Stimulated activated effector memory CD8-positive, alpha-beta T cell treated with anti-CD3 and anti-CD28 coated beads, Interleukin-12 subunit alpha, Interleukin-12 subunit beta, amount 100 ng/mL, for 72 hours (primary cell): ENCODE measurements at places on chromosomes 1 and 21.

GRCh38 chr1:208093754-208094719, 150.1 kb downstream of the PLXNA2 start:
- DNase-seq: peak; percentile 37

GRCh38 chr1:38785285-38786039, 74.1 kb downstream of the RRAGC start:
- DNase-seq: no peak

- no peak for DNase-seq
Observed at GRCh38 chr1:74323937-74324473, 88.8 kb downstream of the TNNI3K start.

- DNase-seq: no peak
Observed at GRCh38 chr1:20223551-20224419, 37.5 kb upstream of the PLA2G2C start.

DNA sequence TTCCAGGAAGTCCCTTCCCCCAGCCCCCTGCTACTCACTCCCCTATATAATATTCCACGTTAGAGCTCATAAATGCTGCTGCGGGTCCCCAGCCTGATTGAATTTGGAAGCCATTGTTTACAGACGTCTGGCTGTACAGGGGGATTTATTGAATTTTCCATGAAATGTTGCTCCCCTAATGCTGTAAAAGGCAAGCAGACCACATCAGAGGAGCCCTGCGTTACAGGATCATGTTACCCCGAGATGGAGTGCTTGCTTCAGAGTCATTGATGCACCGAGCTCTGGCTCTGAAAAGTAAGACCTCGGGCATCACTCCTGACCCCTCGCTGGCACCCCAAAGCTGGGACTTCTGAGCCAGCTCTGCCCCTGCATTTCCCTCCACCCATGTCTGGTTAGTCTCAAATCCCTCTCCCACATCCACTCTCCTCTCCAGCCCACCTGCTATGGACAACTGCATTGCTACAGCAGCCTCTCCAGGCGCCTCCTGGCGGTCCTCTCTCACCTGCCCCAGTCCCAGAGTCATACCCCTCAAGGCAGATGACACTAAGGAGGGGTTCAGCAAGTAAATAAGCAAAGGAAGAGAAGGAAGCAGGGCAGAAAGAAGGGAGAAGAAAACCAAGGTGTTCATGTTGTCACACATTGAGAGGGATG, 127.8 kb downstream of the TMEM53 start:
- DNase-seq: no peak

- no peak for DNase-seq
Observed at GRCh38 chr1:159088546-159089183, 12.1 kb upstream of the AIM2 start.

GRCh38 chr1:92933459-92933858, 27.8 kb downstream of the DIPK1A start:
- DNase-seq: no peak

DNA sequence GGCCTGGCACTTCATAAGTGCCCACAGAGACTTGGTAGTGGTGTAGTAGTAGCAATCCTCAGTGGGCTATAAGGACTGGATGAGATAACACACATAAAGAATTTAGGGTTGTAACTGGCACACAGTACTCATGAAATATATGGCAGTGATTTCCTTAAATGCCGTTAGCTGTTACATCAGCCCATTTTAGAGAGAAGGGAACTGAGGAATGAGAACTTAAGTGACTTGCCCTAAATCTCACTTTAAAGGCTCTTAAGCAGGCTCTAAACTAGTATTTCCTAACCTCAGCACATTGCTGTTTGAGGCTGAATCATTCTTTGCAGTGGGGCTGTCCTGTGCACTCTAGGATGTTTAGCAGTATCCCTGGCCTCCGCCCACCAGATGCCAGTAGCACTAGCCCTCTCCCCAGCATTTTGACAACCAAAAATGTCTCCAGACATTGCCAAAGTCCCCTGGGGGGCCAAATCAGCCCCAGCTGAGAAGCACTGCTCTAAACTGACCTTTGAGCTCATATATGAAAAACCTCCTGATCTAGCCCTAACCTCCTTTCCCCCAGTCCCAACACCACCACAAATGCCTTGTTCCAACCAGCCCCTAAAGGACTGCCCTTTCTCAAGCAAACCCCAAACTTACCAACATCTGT, 11.6 kb downstream of the CAMK2N1 start:
- DNase-seq: no peak
